ENCODE measurements at places on chromosomes 5 and 9.
A peak's percentile ranks its signal among the peaks of the same experiment; 100 is the strongest.

GRCh38 chr5:87829217-87829551, 416.5 kb upstream of the CCNH start:
- DNase-seq = peak; percentile 69

GRCh38 chr5:14879937-14880589, 8.5 kb upstream of the ANKH start:
- no peak for DNase-seq

DNA sequence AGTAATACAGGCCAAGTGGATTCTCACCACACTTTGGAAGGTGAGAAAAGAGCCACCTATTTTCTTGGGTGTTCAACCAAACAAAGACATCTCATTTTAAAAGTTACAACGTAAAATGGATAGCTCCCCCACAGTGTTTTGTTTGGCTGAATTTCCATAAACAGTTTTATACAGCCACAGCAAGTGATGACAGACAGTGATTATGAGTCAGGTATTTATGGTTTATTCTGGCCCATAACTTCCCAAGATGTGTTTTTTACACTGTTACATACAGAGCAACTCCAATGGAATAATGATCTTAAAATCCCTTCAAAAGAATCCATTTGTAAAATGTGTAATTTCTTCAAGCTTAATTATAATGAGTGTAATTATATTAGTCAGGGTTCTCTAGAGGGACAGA, 421.3 kb downstream of the TLE1 start:
- DNase-seq = no peak

GRCh38 chr5:68154119-68154857, 61.3 kb upstream of the PIK3R1 start:
- no peak for DNase-seq

DNA sequence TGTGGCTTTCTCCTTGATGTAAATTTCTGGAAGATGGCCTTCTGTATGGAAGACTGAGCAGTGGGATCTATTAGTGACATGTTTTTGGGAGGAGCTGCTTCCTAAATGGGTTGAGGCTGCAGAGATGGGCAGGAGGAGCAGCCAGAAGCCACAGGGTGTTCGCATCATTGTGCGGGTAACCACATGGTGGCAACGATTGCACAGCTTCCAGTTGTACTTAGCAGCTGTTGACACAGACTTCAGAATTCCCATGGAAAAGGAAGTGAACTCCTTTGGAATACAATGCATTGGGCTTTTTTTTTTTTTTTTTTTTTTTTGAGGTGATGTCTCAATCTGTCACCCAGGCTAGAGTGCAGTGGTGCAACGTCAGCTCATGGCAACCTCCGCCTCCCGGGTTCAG, 297.3 kb downstream of the NR3C1 start:
- peak; percentile 91 for DNase-seq

- no peak for DNase-seq
Observed at GRCh38 chr9:36551129-36551528, 21.6 kb upstream of the MELK start.

DNA sequence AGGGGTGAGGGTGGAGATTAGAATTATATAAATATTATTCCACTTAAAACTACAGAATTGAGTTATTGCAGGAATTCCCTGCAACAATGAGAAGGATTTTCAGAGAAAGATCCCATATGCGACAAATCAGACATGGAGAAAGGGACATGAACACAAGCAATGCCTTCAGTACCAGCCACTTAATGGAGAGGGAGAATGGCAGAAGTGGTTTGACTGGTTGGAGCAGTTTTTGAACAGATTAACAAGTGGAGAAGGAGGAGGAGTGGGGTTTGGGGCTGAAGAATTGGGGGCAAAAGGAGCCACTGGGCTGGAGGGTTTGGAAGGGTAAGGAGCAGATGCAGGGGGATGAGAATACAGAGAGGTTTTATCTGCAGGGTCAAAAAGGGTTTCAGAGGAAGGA, 620.9 kb upstream of the PTPRD start:
- no peak for DNase-seq

DNA sequence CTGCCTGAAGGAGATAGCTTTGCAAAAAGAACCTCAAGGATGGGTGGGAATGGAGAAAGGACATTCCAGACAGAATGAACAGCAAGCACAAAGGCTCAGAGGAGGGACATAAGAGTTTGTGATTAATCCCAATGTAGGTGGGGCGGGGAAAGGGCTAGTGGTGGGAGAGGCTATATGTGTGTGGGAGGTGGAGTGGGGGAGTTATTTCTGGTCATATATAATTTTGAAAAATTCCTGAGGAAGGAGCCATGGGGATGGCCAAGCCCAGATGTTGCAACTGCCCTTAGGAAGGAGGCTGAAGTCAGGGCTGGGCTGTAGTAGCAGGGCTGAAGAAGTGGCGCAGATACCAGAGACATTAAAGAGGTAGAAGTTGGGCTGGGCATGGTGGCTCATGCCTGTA, 13.4 kb upstream of the CCL27 start:
- no peak for DNase-seq

GRCh38 chr5:7762267-7762666, 88.7 kb downstream of the CFAP90 start:
- peak; percentile 20 for DNase-seq

DNA sequence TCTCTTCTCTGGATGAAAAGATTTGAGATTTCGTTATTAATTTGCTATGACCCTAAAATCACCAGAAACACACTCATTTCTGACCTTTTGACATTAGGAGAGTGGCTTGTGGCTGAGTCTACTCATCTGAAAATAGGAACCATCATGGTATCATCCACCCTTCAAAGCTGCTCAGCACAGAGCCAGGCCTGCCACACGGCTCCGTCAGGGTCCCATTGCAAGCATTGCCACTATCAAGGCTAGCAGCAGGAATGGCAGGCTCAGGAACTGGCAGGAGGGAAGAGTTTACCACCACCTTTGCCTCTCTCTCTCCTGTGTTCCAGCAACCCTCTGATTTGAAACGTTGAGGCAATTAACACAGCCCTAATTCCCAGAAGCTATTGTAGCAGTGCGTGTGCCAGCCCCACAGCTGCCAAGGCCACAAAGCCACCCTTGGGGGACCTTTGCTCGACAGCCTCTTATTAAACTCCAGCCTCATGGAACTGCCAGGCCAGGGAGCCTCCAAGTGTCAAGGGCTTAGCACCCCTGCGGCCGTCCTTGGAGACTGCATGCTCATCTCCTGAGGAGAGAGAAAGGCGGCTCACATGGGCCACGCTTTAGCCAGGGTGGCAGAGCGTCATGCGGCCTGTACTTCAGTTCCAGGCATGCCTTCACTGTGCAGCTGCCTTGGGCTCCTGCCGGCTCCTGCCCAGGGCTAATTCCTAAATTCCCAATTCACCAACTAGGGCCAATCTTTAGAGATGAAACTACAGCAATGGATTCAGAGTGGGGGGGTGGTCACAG, 145.9 kb downstream of the ROR2 start:
- DNase-seq = no peak

DNA sequence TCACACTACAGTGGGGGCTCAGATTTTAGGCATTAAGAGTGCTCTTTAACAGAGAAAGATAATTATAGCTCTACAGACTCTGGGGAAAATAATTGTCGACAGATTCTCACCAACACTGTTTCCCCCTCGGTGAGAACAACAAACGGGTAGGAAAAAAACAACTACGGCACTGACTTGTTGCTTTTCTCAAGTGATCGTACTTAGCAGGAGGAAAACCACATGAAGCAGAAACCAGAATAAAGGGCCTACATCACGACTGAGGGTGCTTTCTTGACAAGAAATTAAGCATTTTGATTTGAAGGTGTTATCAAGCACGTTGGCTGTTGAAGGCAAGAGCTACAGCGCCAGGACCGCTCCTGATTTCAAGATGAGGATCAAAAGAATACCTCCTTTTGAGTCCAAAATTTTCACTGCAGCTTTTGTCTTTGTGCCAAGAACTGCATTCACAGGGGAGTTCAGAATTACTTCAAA, 27.2 kb upstream of the CER1 start:
- peak; percentile 84 for DNase-seq

DNA sequence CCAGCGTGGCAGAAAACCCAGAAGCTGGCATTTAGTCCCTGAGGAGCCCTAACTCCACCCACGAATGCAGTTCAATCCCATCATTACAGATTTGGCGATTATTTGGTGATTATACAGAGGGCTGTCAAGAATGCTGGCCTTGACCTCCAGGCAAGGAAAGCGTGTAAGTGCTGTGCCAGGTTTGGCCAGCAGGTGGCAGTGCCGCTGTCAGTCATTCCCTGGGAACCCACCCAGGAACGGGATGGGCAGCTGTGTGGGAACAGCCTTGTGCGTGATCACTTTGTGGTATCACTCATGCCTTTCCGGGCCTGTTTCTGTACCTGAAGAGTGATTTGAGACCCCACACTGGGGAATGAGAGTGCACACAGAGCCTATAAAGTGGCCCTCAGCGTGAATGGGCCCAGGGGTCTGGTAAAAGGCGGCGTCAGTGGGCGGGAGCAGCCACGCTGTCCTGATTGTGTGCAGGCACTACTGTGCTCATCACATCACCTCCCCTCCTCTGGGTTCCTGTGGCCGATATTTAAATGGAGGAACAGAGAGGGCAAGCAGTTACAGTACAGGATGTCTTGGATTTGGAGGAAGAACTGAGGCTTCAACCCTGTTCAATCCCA, 215.6 kb downstream of the ROR2 start:
- peak; percentile 52 for DNase-seq

GRCh38 chr5:167837127-167837526, 454.3 kb upstream of the WWC1 start:
- DNase-seq = no peak

- DNase-seq = no peak
Observed at GRCh38 chr5:58265246-58265930, 194.5 kb downstream of the PLK2 start.

GRCh38 chr5:82351754-82352145, 73.6 kb upstream of the RPS23 start:
- peak; percentile 67 for DNase-seq

DNA sequence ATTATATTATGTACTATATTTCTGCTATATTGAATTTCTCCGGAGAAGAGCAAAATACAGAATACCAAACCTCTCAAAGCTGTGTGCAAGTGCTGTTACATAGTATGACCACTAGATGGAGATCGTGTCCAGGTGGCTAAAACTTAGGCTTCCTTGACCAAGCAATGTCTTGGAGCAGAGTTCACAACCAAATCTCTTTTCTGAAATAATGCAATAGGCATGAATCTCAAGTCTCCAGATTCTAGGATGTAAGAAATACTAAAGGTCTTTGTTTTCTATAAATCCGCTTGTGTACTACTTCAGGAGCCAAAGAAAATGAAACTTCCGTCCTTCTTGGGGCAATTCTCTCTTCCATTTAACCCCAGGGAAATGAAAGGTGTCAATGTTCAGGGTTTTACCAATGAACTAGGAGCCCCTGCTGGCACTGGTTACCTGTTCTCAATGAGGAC, 181.5 kb upstream of the RAI14 start:
- DNase-seq = peak; percentile 66

DNA sequence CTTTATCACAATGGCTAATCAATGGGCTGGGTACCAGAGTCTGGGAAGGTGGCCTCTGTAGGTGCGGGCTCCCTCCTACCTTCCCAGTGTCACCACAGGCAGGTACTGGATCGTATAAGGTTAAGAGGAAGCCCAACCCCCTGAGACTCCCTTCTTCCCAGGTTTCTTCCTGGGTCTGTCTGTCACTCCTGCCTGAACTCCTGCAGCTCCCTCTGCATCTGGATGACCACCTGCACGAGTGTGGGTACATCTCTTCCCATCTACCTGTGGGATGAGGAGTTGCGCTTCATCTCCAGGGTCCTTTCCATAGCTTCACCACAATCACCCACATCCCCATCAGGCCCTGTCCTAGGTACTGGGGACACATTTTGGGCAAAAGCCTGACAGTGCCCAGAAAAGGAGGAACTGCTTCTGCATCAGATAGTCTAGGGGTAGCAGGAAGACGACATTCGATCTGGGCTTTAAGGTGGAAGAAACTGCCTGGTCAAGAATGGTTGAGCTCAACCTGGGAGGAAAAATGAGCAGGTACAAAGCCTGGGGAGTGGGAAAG, 112.2 kb upstream of the ALDH1B1 start:
- DNase-seq = no peak

GRCh38 chr9:89750117-89750791, 145.4 kb downstream of the GADD45G start:
- peak; percentile 84 for DNase-seq

DNA sequence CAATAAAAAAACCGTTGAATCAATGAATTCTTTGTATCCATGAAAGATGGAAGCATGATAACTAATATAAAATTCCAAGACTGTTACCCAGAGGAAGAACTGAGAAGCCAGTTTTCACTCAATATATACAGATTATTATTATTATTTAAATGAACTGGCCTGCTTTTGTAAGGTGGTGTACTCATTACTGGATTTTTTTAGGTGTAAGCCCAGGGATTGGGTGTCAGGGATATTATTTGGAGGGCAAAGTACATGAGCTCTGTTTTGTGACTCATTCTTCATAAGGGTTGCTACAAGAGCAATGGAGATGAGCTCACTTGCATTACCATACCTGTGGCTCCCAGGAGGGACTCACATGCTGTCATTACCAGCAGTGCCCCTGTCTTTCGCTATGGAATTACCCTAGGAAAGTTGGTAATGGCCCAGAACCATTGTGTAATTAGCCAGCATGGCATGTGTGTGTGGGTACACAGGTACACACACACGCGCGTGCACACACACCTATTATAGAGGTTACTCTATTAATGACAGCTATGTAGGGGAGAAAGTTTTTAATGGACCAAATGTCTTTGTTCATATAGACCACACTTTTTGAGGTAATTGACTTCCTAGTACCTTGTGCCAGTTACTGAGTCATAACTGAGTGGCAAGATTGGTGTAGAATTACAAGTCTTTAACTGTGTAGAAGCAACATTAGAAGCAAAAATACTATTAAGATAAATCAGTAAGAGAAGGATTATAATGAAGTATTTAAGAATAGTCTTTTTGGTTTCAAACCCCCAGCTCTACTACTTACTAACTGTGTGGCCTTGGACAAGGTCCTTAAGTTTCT, 143.4 kb downstream of the GDNF start:
- DNase-seq = peak; percentile 99

DNA sequence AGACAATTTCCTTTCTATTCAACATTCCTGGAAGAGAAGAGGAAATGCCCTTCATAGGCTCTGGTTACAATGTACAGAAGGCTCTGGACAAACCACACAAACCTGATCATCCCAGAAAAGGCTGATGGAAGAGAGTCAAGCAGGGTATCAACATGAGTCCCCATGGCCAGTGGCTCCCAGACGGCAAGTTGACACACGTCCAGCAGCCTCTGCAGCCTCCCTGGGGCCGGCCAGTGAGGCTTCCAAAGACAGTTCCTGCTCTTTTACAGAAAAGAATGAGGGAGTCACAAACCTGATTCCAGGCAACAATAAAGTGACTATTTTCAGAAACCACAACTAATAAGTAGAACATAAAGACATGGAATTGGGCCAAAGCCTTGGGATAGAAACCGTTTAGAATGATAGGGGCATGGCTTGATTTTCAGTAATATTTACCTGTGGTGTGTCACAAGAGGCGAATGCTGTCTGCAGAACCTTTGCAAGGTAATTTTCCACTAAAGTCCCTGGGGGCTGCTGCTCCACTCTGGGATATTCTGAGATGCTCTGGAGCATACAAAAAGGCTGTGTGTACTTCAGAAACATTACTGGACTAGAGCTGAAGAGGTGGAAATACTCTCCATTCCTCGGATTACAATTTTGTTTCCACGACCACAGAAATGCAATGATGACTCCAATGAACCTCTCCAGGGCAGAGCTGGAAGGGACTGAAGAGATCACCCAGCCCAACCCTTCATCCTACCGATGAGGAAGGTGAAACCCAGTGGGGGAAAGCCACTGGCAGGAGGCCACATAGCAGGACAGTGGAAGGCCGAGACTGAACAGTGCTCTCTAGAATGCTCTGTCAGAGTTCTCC, 10.4 kb downstream of the MED27 start:
- peak; percentile 45 for DNase-seq
